ENCODE measurements at places on chromosomes 3 and 15. TPM values are rescaled to one million over a fixed set of nuclear protein-coding genes. Genes with fewer than 3 reads are reported as not detected.

Gene MRPS25
- 50.4 TPM for polyA plus RNA-seq

Gene KLF15
- 10.1 TPM for polyA plus RNA-seq

Gene CACNA2D2
- polyA plus RNA-seq: 7.2 TPM

Gene PTX3
- polyA plus RNA-seq: 5.5 TPM

Gene ANKRD63
- 0.17 TPM for polyA plus RNA-seq

Gene JMJD7
- 9.1 TPM for polyA plus RNA-seq

Gene SLC33A1
- polyA plus RNA-seq: 24.2 TPM

- DNase-seq: no peak
Observed at GRCh38 chr3:20145874-20146273, 40.1 kb downstream of the SGO1 start.

- DNase-seq: no peak
Observed at GRCh38 chr3:144264794-144265193, 293.2 kb downstream of the DIPK2A start.

DNA sequence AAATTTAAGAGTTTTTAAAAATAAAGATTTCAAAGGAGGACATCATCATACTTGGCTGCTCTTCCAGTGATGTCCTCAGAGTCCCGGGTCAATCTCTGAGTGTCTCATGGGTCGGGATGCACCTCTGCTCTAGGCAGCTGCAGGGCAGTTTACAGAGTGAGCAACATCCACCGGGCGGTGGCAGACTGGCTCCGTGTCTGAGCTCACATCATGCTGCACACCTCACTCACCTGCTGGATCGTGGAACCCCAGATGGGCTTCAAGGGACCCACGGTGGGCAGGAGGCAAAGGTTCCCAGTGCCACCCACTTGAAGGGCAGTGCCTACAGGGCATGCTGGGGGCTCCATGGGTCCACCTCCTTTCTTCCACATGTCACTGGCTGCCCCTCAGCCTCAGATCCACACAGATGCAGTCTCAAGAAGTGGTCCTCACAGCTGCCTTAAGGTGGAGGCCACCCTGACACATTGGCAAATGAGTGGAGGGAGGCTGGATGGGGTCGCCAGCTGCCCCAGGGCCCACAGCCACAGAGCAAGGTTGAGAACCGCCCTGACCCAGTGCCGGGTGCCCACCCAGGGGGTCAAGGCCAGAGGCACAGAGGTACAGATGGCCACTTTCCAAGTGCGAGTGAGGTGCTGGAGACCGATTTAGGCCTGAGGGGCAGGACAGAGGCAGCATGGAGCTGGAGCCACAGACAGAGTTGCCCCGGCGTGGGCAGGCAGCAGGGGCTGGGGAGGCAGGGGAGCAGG, 25.2 kb downstream of the CYFIP1 start:
- no peak for DNase-seq

- DNase-seq: no peak
Observed at GRCh38 chr15:49741712-49742111, 120.9 kb downstream of the DTWD1 start.

DNA sequence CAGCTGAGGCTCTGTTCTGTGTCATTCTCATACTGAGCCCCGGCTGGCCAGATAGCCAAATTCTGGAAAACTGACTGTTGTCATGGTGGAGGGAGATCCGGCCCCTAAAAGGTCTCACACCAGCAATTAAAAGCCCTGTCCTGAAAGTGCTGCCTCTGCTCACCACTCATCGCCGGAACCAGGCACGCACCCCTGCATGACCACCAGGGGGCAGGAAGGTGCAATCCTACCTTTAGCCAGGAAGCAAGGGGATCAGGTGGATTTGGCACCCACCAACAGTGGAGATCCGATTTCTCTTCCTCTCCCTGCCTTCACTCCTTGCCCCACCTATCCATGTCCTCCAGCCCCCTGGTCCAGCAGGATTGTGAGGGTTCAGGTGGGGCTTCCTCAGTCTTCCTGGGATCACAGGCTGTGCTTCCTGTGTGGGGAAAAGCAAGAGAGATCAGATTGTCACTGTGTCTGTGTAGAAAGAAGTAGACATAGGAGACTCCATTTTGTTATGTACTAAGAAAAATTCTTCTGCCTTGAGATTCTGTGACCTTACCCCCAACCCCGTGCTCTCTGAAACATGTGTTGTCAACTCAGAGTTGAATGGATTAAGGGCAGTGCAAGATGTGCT, 16.1 kb upstream of the CACNA2D2 start:
- no peak for DNase-seq

GRCh38 chr3:86056962-86057361, 934.0 kb downstream of the VGLL3 start:
- DNase-seq: no peak

DNA sequence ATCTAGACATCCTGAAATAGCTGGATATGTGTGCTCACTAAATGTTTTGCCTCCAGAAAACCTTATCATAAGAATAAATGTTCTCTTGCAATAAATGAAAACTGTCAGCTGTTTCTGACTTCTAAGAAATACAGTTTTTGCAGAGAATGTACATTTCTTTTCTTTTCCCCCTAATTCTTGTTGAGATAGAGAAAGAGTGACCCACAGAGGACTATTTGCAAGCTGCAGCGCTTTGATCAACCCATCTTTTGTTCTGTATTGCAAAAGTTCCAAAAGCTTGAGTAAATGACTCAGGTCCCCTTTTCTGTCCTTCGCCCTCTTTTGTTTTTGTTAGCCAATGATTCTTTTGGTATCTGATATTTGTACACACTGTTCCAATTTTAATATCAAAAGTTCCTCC, 141.9 kb downstream of the BBX start:
- no peak for DNase-seq

DNA sequence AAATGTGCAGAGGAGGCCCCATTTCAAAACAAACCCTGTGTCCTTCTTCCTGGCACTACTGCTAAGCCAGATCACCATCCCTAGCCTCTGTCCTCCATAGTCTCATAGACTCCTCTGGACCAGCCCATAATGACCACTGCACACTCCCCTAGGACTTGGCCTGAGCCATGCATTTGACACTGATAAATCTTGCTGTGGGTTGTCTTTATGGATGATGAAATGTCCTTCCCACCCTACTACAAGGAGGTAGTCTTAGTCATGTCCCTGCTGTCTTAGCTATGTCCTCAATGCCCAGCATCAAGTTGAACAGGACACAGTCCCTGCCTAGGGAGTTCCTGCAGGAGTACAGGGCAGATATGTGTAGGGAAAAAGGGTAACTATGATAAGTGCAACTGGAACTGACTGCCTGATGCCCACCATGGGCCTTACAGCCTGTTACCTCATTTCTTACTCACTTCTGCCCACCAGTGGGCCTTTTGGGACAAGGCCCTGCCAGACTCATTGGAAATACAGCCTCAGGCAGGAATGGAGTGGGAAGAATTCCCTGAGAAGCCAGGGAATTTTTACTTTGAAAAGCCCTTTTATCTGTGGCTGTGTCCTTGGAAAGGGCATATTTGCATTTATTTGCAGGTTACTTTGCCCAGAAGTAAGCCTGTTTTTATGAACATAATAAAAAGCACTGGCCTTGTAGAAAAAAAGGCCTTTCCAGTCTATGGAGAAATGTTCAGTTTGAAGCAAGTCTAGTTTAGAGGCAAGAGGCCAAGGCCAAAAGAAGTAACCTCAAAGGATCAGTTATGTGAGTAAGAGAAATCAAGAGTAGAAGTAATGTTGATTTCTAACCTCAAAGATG, 199.6 kb upstream of the EIF1B start:
- no peak for DNase-seq

DNA sequence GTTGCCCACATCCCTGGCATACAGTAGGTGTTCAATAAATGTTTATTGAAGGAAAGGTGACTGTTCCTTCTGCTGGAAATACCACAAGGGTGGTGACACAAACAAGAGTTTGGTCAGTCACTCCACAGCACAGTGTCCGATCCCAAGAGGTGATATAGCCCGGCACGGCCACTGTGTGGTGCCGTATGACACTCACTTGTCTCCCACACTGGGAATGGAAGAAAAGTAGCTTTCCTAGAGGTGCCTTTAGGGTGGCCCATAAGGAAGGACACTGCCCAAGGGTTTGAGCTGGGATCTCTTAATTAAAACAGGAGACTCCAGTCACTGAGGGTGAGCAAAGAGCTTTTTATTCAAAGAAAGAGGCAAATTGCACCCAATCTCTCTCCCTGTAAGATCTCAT, 40.5 kb downstream of the TGM4 start:
- DNase-seq: no peak

DNA sequence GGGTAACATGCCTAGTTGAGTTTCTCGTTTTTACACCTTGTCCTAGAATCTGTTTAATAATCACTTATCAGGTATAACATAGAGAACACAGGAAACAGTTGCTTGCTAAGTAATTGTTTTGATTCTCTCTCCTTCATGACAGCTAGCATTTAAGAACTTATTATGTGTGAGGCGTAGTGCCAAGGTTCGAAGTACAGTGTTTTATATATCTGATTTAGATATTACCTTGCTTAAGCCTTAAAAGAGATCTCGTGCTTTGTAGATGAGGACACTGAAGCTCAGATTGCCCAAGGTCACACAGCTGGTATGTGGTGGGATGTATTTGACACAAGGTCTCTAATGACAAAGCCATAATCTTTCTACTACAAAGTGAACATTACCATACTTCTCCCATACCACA, 29.0 kb upstream of the IFT57 start:
- no peak for DNase-seq

GRCh38 chr3:141338881-141339280, 29.4 kb upstream of the ZBTB38 start:
- no peak for DNase-seq

DNA sequence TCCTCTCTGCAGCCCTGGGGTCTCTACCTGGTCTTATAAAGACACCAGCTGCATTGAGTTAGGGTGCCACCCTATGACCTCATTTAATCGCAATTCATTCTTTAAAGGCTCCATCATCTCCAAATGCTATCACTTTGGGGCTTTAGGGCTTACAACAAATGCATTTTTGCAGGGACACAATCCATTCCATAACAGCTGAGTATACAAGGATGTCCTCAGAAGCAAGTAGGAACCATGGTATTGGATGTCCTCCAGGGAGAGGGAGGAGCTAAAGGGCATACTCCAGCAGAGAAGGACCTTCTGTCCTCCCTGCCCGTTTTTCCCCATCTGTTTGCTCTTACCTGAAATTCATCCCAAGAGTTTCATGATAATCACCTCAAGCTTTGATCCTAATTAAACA, 30.3 kb downstream of the UMPS start:
- DNase-seq: no peak

DNA sequence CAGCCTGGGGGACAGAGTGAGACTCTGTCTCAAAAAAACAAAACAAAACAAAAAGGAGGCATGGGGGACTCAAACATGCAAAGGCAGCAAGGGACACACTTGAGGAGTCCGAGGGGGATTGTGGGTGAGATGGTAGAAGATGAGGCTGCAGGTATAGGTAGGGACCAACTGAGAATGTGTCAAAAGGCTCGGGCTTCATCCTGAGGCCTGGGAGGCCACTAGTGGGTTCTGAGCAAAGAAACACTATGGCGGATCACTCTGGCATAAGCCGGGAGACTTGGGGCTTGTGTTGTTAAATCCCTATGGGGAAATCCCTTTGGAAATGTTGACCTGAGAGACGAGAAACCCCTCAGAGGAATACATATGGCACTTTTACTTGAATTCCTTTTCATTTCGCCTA, 21.2 kb downstream of the ZNF710 start:
- DNase-seq: no peak

Measured in left renal pelvis (tissue), 4 donors.